NCI-H2171 treated with DMSO at 0.1 percent for 48 hours (cell line): ENCODE measurements at places on chromosomes 5 and 9.

- DNase-seq, result no peak
Measured at GRCh38 chr5:170632985-170633234, 129.1 kb downstream of the KCNIP1 start.

DNA sequence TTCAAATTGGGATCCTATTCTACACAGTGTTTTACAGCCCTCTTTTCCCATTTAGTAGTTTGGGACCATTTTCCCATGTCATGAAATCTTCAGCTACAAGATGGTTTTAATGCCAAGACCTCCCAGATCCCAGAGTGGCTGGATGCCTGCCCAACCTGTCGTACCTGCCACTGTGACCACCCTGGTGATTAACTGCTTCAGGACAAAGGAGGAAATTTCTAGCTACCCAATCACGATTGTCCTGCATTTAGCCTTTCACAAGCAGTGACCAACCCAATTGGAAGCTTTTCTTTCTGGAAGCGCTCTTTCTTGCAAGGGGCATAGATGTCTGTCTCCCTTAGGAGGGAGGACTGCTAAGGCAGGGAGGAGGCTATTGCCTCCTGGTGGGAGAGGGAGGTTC is 13.8 kb downstream of the IL9 start:
- no peak for DNase-seq

GRCh38 chr9:5642170-5642569 is 13.3 kb downstream of the RIC1 start:
- no peak for DNase-seq

- no peak for DNase-seq
Measured at GRCh38 chr5:88140396-88140855, 128.2 kb downstream of the TMEM161B start.

GRCh38 chr5:80220245-80220897 is 35.5 kb downstream of the SERINC5 start:
- no peak for DNase-seq
